Smooth muscle cell of the brain vasculature (primary cell): ENCODE measurements at places on chromosomes 7 and 10.

- no peak for DNase-seq
These were observed 24.1 kb downstream of the ZNF92 start for GRCh38 chr7:65397730-65398142.

GRCh38 chr10:30059209-30060107, at the start of gene JCAD:
Gene JCAD (minus strand): TSS chr10:30059586. CDS start chr10:30047812, 11,774 bp downstream.
- DNase-seq = no peak

DNA sequence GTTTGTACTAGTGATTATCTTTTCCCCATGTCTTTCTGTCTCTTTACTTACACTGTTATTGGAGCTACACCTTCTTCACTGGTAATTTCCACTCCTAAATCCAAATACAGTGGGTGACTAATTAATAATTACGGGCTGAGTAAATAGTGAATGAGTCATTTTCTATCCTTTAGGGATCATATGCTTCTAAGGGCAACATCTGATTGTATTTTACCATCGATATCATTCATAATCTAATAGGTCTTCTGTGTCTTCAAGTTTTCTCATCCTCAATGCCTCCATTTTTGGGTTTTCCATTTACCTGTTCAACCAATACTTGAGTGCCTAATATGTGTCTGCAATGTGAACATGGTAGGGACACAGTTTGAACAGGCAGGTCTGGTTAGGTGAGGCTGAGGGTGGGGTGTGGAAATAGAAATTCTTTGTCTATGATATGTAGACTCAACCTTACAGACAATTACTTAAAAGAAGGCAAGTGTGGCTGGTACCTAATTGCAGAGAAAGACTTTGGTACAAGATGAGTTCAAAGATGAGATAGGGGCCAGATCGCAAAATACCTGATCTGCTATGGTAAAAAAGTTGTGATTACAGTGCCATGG, 5.9 kb upstream of the DHX32 start:
- no peak for DNase-seq

DNA sequence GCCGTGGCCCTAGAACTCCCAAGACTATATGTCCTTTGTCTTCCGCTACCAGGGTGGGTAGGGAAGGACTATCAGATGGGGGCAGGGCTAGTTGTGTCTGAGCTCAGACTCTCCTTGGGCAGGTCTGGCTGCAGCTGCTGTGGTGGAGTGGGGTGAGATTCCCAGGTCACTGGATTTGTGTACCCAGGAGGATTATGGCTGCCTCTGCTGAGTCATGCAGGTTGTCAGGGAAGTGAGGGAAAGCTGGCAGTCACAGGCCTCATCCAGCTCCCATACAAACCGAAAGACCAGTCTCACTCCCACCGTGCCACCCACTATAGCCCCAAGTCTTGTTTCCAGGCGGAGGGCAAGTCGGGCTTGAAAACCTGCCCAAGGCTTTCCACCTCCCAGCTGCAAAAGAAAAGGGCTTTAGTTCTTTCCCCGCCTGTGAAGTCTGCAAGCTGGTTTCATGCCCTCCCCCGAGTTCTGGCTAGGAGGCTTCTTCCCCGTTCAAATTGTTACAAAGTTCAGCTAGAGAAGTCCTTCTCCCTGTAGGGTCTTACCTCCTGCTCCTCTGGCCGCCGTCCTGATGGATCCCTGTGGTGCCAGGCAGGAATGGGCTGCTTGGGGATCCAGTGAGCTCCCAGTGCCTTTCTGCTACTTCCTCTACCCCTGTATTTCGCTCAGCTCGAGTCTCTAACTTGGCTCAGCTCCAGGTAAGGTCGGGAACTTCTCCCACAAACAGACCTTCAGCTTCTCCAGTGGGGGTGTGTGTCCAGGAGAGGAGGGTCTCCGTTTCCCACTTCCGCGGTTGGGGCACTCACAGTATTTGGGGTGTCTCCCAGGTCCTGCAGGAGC, 106.8 kb upstream of the FGL2 start:
- DNase-seq = no peak

GRCh38 chr10:91745090-91745831, 53.0 kb upstream of the TNKS2 start:
- DNase-seq = no peak

- DNase-seq = no peak
These were observed 973 bp downstream of the PPP3CB start for GRCh38 chr10:73494877-73495225.
